Ovary (tissue), 10 donors: ENCODE measurements at places on chromosomes 1 and 21. TPM values are rescaled to one million over a fixed set of nuclear protein-coding genes. Genes with fewer than 3 reads are reported as not detected.

DNA sequence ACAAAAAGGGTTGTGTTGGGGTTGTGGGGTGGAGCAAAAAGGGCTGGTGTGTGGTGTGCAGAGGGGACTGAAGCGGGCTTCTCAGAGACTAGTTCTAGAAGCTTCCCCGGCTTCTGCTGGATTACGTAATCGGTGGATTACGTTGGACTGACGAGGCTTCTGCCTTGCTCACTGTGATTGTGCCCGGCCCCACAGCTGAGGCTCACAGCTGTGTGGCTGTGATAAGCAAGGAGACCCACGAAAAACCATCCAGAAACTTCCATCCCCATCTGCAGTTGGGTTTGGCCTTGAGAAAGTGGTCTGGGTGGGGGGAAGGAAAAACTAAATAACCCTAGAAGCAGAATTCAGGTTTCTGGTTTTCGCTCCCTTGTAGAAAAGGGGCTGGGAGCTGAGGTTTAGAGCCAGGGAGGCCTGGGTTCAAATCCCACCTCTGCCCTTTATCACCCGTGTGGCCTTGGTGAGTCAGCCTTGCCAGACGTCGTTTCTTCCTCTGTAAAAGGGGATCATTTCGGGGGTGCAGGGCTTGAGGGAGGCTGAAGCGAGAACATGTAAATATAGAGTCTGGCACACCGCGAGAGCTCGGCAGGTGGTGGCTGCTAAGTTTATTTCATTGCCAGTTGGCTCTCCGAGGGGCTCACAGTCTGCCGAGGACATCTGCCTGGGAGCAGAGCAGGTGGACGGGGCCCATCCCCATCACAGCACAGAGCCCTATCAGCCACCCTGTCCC lies 30.4 kb upstream of the DISP3 start:
- DNase-seq: no peak

DNA sequence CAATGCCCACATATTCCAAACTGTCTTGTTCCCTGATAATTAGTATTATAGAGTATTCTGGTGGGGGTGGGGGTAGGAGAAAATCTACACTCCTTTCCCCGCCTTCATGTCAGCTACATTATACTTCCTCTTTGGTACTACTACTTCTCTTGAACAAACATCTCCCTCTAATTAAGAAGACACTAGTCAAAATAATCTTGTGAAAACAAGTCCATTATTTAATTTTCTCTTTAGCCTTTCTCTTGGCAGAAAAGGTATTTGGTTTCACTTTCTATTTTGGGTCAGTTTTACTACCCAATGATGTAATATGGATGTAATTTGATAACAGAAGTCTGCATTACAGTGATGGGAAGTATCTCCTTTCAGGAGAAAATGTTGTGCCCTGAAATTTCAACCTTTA lies 22.5 kb downstream of the NTMT2 start:
- no peak for DNase-seq

DNA sequence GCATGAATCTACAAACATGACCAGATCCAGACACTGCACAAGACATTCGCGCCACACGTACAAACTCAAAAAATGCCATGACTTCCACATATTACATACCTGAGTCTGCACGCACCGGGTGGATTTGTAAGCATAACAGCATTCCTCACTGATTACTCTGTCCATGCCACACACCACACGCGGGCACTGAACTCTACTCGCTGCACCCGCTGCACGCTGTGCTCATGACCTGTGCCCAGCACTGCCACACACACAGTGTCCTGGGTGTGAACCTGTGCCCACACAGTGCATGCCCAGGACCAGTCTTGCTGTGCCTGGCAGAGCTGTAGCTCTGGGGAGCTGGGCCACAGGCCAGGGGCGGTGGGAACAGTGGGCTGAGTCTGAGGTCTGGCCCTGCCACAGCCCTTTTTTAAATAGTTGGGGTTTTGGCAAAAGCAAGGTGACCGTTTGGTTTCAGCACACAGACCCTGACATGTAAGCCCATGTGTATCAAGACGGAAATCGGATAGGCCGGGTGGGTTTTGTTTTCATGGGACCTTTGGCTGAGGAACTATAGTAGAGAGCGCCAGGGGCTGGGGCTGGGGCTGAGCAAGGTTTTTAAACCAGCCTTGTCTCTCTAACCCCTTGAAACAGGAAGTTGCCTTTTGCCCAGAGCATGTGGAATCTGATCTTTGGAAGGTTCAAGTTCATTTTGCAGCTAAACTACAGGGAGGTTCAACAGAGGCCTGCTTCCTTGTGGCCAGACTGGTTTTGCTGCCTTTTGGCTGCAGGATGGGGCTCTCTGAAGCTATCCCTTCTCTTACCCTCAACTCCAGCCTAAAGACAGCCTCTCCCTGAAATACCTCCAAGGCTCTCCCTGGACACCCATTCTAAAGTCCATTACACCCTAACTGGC lies 12.3 kb upstream of the GOLT1A start:
- no peak for DNase-seq

GRCh38 chr1:227273557-227273956 lies 44.7 kb downstream of the CDC42BPA start:
- no peak for DNase-seq

DNA sequence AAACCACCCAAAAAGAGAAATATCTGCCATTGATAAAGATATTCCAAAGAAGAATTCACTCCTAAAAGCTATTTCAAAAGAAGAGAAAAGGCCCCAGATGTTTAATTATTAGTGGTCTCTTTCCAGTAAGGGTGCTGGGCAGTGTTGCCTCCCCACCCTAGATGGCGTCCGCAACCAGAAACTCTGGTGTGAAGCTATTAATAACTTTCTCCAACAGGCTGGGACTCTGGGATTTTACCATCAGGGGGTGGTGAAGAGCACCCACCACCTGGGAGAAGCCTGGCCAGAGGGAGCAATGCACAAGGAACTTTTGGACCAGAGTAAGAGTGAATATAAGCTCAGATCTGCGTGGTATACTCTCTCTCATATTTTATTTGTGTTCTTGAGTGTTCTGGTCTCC lies 115.4 kb upstream of the TIAM1 start:
- no peak for DNase-seq

GRCh38 chr1:197062692-197063091 lies 4.4 kb downstream of the F13B start:
- no peak for DNase-seq

Gene PAX7
- total RNA-seq: not detected

Gene PFDN2
- total RNA-seq: 54.0 TPM

DNA sequence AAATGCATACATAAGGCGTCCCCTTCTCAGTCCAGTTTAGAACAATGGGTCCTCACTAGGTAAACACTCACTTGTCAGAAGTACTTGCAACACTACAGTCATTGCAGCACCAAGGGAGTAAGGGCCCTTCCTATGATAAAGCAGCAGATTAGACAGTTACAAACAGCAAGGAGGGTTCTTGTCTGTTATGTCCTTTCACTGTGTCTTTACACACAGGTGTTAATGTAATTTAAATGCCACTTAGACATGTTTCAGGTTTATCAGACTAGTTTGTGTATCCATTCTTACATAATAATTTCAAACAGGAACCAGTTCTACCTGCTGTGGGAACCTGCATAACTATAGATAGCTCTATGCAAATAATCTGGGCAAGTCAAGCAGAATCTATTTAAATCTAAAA lies 105.6 kb upstream of the USH2A start:
- no peak for DNase-seq

- no peak for DNase-seq
Measured at GRCh38 chr1:231028682-231029081, 11.4 kb downstream of the FAM89A start.

- DNase-seq: no peak
Measured at GRCh38 chr21:23162198-23162946, 2164.2 kb downstream of the NCAM2 start.

DNA sequence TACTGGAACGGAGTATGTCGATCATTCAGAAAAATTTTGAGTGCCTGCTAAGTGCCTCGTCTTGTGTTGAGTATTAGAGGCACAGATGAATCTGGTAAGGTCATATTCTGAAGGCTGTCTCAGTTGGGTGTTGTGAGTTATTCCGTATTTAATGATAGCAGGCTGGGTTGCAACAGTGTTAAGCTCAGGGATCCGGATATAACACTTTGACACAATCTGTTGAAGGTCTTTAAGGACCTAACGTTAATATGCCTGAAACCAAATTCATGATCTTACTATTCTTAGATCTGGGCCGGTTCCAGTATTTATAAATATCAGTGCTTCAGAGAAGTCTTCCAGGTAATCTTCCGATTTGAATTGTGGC lies 555 bp downstream of the PRPF38A start:
- no peak for DNase-seq

Gene ACTL8
- not detected for total RNA-seq

DNA sequence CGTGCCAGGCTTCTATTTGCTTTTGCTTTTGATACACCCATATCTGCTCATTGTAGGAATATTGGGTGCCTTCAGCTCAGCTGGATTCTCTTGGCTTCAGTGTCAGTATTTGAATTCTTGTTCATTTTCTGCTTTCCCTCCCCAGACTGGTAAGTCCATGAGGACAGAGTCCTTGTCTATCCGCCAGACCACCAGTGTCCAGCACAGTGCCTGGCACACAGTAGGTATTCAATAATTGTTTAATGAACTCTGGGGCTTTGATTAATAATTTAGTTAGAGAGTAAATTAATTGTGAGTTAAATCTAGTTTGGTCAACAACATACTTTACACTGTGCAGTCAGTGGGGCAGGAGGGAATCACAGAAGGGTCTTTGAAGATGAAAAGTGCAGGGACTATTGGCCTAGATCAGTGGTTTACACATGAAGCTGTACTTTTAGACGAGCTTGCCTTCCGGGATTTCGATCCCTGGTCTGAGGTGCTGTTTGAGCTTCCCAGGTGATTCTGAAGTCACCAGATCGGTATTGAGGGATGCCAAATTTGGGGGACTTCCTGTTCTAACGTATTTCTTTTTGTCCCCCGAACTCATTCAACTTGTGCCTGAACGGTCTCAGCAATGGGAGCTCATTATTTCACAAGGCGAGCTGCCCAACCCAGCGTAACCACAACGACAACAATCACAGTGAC lies 119.1 kb upstream of the JUN start:
- no peak for DNase-seq

Gene WLS
- 120 TPM for total RNA-seq

DNA sequence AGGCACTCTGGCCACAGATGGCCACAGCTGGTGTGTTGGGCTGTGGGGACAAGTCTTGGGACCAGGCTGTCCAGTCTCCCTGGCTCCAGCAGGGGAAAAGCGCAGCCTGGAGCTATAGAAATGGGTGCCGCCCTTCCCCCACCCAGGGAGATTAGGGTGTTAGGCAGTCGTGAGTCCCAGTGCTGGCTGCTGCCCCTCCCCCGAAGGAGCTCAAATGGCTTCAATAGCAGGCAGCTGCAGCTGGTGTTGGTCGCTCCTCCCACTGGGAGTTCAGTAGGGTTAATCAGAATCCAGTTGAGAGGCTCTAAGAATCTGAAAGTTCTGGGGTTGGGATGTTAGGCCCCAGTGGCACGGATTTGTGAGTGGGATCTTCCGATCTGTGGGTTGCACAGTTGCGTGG lies 595.6 kb upstream of the PKN2 start:
- DNase-seq: no peak

DNA sequence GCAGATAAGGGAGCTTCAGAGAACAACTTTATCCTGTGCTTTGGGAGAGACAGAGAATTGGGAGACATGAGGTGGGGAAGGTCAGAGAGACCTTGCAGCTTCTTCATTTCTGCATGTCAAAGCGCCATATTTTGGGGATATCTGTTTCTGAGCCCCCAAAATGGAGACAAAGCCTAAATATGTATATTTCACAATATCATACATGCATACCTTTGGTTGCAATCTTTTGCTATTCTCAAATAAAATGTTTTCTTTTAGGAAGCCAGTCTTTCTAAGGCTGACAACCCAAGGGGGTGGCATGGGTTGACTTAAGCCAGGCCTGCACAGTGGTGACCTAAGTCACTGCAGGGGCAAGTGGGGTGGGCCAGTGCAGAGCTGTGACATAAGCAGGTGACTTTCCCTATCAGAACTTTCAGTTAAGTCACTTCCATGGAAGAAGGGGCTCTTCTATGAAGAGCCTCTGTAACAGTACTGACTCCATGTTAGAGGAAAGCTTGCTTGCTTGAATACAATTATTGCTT lies 13.9 kb upstream of the MRPL55 start:
- no peak for DNase-seq

GRCh38 chr1:17682400-17682799 lies 72.7 kb upstream of the ACTL8 start:
- no peak for DNase-seq

GRCh38 chr1:235933017-235933765 lies 66.5 kb upstream of the LYST start:
- no peak for DNase-seq

DNA sequence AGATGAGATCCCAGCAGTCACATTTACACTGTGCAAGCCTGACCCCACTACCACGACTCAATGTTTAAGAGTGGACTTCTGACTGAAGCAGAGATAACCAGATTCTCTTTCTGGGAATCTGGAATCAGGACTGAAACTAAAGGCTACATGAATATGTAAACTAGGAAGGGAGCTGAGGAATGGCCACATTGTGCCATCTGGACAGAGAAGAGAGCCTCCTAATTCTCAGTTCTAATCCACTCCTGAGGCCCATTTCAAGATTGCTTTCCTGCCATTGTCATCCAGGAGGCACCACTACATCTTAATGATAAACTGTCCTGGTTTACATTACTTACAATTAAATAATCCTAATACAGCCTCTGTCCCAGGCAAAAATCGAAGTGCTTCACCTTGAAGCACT lies 6.5 kb downstream of the PAXBP1 start:
- DNase-seq: no peak

Gene GPR37L1
- 0.25 TPM for total RNA-seq

DNA sequence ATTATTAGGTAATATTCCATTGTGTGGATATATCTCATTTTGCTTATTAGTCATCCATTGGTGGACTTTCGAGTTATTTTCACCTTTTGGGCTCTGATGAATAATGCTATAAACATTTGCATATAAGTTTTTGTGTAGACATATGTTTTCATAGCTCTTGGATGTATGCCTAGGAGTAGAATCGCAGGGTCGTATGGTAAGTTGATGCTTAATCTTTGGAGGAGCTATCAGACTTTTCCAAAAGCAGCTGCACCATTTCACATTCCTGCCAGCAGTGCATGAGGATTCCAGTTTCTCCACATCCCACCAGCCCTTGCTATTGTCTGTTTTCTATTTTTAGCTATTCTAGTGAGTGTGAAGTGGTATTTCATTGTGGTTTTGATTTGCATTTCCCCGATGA lies 120.3 kb upstream of the TMEM51 start:
- DNase-seq: no peak

Gene SPRR2E
- 1.2 TPM for total RNA-seq

DNA sequence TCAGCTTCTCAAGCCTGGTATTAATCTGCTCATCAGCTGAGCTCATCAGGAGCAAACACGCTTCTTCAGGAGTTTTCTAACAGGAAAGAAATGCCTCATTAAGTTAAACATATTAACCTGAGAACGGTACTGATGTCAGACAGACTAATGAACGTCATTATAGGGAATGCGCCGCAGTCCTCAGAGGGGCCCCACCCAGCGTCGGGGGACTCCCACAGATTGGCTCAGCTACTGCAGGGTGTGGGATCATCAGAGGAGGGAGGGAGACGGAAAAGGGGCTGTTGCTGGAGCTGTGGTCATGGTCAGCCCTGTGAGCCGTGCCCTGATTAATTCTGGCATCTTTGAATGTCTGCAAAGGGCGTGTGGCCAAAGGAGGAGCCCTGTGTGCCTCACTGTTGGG lies 348.5 kb downstream of the PTPRU start:
- no peak for DNase-seq

- no peak for DNase-seq
Measured at GRCh38 chr1:20290624-20291597, at the start of gene VWA5B1. TSS of gene VWA5B1 (plus strand) at chr1:20290875. CDS start at chr1:20310602, 19,727 bp downstream.

- DNase-seq: no peak
Measured at GRCh38 chr1:56773341-56774066, 45.7 kb downstream of the FYB2 start.
